Astrocyte of the spinal cord (primary cell): ENCODE measurements at places on chromosomes 1 and 21.

DNA sequence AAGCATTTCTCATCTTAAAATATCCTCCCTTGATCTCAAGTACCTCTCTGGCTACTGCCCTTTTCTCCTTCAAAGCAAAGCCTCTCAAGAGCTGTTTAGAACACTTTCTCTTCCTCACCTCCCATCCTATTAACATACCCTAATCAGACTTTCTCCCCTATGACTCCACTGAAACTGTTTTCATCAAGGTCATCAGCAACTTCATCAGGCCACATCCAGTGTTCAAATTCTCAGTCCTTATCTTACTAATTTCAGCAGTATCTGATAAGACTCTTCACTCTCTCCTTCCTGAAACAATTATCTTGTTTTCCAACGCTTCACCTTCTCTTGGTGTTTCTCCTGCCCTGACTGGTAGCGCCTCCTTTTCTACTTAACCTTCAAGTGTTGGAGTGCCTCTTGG lies 1.5 kb upstream of the RAP1A start:
- DNase-seq = no peak

GRCh38 chr1:119147661-119148090 lies 7.2 kb upstream of the WARS2 start:
- DNase-seq = no peak

DNA sequence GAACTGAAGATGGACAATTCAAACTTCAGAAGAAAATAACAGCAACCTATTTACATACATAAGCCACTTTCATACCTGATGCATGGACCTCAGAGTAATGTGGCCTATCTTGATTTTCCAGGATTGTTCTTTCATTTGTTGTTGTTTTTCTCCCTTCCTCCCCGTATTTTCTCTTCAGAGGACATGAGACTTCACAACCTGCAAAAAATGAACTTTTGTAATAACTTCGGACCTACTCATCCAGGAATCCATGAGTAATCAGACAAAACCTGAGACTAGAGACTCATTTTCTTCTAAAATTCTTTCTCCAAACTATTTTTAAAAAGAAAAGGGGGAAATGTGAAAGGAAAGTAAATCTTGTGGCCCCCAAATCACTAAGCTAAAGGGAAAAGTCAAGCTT lies 17.6 kb upstream of the PLA2G5 start:
- DNase-seq = no peak

GRCh38 chr1:119294722-119295121 lies 73.9 kb upstream of the HAO2 start:
- no peak for DNase-seq

GRCh38 chr1:70891051-70891843 lies 156.4 kb downstream of the PTGER3 start:
- DNase-seq = no peak

- peak; percentile 35 for DNase-seq
These were observed 37.5 kb upstream of the WLS start for GRCh38 chr1:68269637-68270430.

DNA sequence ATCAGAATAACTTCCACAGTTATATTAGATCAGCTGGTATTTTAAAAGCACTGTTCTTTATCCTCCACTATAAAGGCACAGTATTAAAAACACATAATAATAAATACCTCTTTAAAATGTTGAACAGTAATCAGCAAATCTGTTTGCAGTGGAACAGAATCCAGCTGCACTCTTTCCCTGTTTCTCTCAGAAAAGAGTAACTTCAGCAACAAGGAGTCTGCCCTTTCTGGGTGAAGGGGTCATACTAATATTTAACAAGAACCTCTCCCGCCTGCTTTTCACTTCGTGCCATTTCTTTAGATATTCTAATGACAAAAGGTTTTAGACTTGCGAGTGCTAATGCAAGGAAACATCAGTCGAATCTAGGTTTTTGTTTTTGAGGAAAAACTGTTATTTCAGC lies 194.2 kb upstream of the FMN2 start:
- DNase-seq = no peak

DNA sequence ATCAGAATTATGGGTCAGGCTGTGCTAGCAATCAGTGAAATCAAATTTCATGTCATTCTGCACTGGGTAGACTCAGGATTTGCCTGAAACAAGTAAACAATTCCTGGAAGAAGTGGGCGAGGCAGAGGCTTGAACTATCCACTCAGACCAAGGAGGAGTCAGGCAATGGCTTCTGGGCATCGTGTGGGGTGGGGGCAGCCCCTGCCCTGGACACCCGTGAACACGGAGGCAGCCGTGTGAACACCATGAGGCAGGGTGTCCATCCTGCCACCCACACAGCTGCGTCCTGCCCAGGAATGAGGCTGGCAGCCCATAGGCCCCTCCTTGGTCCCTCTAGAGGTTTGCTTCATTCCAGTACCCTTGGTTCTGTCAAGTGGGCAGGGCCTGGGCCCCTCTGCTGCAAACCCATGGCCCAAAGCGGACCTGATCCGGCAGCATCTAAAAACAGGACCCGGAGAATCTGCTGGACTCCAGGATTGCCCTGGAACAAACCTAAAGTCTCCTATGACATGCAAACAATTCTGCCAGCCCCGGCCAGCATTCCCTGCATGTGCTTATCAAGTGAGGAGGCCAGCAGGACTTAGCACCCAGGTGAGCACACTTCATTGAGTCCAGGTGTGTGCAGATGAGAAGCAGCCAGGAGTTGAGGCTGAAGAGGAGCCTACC lies 69.5 kb downstream of the PDE9A start:
- no peak for DNase-seq

DNA sequence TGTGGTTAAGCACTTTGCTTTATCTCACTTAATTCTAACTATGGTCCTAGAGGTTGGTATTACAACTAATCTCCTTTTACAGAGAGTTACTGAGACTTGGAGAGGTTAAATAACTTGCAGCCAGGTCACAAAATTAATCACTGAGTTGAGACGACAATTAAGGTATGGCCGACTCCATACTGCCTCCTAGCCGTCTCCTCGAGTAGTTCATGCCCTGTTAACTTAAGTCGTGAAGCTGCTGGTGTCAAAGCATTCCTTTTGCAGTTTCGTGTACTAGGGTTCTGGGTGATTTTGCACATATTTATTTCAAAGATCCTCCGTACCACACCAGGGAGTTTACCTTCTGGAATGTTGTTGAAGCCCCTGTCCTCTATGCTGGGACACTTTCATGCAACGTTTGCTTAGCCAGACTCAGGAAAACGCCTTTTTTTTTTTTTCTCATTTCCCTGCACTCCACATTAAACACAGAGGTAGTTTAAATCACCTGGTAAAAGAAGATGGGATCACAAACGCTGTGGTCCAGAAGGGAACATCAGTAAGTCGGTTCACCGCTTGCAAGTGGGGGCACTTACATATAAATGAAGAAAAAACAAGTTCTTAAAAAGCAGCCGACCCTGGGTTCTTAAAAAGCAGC lies 570 bp upstream of the NEK7 start:
- peak; percentile 81 for DNase-seq

DNA sequence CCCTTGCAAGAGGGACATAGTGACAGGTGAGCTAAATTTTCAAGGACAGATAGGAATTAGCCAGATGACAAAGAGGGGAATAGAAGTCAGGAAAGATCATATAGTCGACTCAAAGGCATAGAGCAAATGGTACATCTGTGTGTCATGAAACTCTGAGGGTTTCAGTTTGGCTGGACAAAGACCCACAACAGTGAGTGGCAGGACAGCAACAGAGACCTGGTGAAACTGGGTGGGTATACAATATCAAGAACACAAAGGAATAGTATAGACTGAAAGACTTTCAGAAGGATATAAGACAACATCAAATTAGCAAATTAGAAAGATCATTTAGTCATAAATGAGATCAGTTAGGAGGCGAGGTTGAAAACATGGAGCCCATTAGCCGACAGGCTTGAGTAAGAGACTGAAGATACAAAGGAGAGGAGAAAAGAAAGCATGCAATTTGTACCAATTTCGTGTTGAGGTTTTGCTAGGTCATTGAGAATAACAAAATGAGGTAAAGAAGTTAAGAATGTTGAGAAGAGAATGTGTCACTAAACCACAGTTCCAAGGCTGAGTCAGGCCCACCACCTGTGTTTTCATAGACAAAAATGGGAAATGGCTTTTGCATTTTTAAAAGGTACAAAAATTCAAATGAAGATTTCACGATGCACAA lies 213.8 kb downstream of the HHIPL2 start:
- peak; percentile 77 for DNase-seq

DNA sequence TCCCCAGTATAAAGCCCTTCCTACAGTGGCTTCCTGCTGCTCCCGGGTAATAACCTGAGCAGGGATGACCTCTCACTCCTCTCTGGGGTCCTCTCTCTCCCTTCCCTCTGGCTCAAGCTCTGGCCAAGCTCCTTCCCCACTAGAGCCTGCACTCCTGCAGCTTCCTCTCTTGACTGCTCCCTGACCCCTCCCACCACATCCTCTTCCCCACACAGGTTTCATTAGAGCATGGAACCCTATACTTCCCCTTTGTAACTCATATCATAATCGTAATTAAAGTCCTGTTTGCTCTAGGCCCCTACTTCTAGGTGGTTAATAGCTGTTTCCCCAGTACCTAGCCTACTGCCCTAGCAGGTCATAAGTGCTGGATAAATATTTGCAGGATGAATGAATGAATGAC lies 146.2 kb downstream of the C1orf21 start:
- no peak for DNase-seq

GRCh38 chr1:179973198-179974110 lies 18.8 kb downstream of the CEP350 start:
- no peak for DNase-seq

DNA sequence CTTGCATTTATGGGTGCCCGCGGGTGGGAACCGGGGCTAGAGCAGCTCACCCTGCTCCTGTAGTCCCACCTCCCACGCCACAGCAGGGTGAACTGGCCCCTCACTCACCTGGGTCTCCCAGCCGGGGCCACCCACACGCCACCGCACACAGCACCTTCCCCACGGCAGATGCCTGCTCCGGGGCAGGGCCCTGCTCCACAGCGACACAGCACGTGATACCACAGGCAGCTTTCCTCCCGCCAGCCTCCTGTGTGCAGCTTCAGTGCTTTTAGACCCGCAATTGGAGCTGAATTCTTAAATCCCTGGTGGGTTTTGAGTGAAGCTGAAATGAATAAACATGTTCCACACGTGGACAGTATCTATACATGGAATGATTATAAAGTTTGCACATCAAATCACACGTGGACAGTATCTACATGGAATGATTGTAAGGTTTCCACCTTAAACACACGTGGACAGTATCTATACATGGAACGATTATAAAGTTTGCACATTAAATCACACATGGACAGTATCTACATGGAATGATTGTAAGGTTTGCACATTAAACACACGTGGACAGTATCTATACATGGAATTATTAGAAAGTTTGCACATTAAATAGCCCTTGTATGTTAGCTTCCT lies 93.1 kb upstream of the COL6A1 start:
- DNase-seq = no peak

DNA sequence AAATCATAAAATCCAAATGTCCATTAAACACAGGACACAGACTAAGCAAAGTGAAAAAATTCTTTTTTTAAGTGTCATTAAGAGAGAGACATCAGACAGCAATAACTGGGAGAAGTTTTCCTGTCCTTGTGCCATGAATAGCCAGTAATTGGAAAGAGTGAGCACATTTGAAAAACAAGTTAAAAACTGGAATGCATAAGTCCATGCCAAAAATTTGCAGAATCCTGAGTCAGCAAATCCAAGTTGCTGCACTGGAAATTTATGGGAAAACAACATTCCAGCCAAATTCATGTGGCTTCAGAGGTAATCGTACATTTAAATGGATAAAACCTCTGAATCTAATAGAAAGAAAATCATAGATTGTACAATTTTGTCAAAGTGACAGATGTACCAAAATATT lies 291.4 kb downstream of the LRRC40 start:
- DNase-seq = peak; percentile 78

- no peak for DNase-seq
These were observed 88.5 kb upstream of the GPR88 start for GRCh38 chr1:100449477-100449876.

- no peak for DNase-seq
These were observed 156.0 kb upstream of the RAB4A start for GRCh38 chr1:229114850-229115365.

DNA sequence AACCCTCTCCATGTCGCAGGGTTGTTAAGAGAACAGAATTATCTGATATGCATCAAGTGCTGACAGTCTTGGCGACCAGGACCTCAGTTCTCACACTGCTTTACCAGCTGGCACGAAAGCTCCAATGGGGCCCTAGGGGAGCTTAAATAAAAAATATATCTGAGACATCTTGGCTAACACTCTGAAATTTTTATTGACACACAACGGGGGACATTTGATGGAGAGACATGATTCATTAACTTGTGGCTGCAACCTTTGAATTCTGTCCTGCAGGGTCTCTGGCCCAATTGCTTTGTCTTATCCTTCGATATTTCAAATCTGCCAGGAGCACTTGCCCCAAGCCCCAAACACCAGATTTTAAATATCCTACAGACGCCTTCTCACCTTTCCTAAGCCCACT lies 567.0 kb downstream of the AJAP1 start:
- DNase-seq = no peak

DNA sequence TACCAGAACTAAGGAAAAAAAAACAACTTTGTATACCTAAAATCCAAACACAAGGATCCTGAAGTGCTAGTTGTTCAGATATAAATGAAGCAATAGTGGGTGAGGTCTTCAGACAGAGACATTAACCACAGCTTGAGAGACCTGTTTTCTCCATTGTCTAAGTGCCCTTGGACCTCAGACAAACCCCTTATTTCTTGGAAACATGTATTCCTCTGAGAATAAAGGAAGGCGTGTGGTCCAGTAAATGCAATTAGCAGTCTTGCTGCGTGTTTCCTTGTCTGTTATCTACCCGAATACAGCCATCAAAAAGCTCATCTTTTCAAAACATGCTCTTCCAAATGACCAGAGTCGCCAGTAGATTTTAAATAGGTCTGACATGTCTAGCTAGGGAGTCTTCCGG lies 291.1 kb upstream of the NFIA start:
- no peak for DNase-seq

DNA sequence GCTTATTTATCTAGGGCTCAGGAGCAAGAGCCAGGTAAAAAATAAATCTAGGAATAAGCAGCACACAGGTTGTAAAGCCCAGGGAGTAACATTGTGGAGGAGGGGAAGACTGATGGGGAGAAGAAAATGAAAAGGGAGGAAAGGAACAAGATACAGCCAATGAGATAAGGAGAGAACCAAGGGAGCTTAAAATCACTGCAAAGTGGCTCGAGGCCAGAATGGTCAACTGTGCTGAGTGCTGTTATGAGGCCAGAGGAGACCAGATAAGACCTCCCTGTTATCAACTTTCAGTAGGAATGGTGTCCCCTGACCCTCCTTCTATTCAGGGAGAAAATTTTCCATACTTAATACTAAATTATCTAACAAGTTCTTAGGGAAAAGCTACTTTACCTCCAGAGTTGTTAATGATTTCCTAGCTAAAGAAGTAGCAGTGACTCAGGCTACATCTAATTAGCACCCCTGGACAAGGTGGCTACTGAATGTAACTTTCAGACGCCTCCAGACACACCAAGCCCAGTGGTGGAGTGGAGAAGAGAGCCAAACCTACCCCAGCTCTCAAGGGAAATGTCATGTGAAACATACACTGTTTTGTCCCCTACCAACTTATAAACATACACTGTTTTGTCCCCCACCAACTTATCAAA lies 25.5 kb downstream of the ENAH start:
- DNase-seq = no peak
